ENCODE measurements at places on chromosomes 1 and 21. TPM values are rescaled to one million over a fixed set of nuclear protein-coding genes. Genes with fewer than 3 reads are reported as not detected.

BCAR3 gene
- total RNA-seq: 64.2 TPM

LDLRAD1 gene
- total RNA-seq: not detected

PRAMEF26 gene
- not detected for total RNA-seq

RAB7B gene
- not detected for total RNA-seq

TDRKH gene
- total RNA-seq: 7.4 TPM

ACTL8 gene
- not detected for total RNA-seq

DENND2D gene
- total RNA-seq: 8.1 TPM

TEDDM1 gene
- not detected for total RNA-seq

C1QA gene
- total RNA-seq: not detected

TMEM82 gene
- total RNA-seq: not detected

SH3D21 gene
- 4.0 TPM for total RNA-seq

GSTM5 gene
- total RNA-seq: not detected

CELA3A gene
- total RNA-seq: not detected

UBL4B gene
- not detected for total RNA-seq

KPRP gene
- total RNA-seq: not detected

HSPA6 gene
- total RNA-seq: 0.12 TPM

Measured in epithelial cell of proximal tubule (primary cell).